ENCODE measurements at places on chromosomes 12 and 14.

DNA sequence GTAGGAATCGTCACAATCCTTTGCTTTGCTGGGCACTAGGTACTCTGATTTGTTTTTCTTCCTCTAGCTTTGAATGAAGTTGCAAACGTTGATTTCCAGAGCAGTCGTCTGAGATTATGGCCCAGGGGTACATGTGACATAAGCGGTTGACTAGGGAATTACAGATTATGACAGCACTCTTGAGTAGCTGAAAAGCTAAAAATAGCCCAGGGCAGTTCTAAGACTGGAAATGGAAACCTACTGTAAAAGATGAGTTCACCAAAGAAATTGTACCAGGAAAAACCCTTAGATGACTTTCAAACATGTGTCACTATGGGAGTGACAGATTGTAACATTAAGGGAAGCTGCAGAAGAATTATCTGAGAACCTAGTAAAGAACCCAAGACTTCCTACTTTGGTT is 108.5 kb downstream of the ANO6 start:
- DNase-seq: no peak

- DNase-seq: no peak
Measured at GRCh38 chr12:74579981-74580380, 42.3 kb downstream of the ATXN7L3B start.

DNA sequence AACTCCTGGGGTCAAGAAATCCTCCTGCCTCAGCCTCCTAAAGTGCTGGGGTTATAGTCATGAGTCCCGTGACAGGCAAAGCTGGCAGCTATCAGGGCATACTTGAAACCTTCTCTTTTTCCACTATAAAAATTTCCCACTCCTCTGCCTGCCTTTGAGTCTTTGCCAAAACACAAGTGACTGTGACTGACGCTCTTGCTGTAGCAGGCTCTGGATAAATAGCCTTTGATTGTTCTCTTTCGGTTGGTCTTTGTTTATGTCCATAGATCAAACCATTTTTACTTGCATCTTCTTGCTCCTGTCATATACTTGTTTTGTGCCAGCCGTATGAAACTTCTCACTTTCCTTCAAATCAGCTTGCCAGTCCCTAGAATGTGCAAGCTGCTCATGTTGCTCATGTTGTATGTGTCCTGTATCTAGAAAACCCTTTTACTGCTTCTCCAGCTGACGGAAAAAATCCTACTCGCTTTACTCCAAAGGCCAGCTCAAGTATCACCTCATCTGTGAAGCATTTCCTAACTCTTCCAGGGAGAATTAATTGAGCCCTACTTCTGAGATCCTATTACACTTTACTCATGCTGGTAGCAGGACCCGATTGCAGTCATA is 73.1 kb downstream of the RESF1 start:
- no peak for DNase-seq

DNA sequence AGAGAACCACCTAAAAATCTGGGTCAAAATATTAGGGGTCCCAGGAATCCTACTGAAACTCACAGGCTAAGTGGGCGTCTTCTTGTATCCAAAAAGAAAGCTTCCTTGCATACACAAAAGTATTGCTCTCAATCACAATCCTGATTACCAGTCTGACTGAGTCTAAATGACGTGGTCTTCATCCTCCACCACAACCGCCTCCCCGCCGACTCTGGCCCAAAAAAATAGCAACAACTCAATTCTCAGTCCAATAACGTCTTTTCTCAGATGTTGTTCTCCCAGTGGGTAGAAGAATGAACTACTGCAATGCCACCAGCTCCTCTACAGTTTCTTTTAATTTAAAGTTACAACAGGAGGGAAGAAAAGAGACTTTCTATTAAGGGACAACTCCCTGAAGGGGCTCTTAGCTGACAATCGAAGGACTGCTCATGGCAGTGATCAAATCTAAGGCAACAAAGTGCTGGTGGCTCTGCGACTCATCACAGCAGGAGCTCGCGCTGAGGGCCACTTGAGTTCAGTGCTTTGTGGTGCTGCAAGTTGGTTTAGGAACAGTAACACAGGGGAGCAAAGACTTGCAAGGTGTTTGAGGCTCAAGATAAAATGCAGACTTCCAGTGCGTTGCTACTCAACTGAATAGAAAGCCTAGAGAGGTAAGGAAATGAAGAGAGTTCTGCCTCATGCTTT is 394.1 kb downstream of the BCAT1 start:
- DNase-seq: no peak

GRCh38 chr14:54680651-54681050 is 113.7 kb downstream of the SAMD4A start:
- DNase-seq: no peak

- DNase-seq: no peak
Measured at GRCh38 chr14:89955022-89955744, 544 bp upstream of the TDP1 start.

DNA sequence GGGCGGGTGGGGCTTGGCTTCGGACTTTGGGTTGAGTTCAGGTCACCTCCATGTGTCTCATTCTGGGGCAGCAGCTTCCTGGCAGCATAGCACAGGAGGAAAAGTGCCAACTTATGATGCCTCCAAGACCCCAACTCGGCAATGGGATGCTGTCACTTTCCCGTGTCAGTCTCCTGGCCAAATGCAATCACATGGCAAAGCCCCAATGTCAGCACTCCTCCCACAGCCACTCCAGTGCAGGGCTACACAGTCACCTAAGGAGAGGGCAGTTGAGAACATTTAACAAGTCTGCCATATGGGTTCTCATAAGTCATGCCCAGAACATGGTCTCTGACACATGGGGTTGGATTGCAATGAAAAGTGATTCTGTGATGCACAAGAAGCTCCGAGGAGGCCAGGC is 26.7 kb downstream of the ELK3 start:
- DNase-seq: no peak

- DNase-seq: no peak
Measured at GRCh38 chr14:97271451-97271960, 474.3 kb downstream of the VRK1 start.

DNA sequence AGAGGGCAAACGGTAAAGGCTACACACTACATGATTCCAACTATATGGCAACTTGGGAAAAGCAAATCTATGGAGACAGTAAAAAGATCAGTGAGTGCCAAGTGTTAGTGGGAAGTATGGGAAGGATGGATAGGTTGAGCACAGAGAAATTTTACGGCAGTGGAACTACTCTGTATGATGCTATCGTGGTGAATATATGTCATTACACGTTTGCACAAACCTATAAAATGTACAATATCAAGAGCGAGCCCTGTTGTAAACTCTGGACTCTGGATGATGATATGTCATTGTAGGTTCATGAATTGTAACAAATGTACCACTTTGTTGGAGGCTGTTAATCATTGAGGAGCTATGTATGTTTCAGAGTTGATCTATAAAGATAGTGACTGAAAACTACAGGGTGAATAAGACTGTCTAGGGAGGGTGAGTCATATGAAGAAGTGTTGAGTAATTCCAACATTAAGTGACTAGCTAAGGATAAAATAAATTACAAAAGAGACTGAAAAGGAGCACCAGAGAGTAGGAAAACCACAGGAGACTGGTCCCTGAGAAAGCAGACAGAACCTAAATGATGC is 349.2 kb upstream of the LMO3 start:
- DNase-seq: no peak

DNA sequence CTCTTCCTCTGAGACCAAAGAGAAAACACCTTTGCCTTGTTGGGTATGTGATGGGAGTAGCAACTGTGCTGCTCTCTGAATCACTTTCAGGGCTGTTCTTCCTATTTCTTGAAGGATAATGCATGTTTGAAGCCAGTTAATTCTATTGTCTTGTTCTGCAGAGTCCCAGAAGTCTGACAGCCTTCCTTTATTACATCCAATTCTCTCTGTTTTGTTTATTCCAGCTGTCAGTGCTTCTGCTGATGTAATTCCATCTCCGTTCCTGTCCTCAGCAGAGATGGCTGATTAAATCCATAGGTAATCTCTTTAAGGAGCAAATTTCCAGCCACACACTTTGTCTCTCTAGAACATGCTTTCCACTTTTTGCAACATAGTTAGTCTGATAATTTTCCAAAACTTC is 59.7 kb downstream of the MGAT4C start:
- no peak for DNase-seq

DNA sequence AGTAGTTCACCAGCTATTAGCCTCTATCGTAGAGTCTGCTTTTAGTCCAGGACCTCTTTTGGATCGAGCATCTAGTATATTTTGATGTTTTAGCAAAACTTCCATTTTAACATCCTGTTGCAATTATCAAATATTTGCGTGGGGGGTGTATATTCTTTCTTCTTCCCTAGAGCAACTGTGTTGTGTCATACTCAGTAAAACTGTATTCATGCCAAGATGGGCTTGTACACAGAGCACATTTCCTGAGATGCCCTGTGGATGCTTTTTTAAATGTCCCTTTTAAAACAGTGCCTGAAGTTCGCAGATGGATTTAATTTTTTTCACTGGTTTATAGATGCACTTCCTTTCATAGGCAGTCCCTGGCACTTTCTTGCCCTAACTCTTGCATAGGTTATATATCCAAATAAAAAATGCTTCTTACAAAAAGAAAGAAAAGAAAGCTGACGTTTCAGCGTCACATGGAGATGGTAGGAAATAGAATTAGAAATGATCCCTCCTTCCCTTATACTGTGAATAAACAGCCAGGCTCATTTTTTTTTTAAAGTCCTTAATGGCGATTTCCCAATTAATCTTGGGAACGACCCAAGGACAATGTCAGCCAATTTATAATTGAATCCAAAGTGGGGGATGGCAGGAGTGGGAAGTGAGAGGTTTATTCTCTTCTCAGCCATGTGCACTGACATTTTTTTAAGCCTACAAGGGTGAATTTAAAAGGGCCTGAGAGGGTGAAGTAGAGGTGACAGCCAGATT is 247.0 kb downstream of the SLC41A2 start:
- DNase-seq: no peak

DNA sequence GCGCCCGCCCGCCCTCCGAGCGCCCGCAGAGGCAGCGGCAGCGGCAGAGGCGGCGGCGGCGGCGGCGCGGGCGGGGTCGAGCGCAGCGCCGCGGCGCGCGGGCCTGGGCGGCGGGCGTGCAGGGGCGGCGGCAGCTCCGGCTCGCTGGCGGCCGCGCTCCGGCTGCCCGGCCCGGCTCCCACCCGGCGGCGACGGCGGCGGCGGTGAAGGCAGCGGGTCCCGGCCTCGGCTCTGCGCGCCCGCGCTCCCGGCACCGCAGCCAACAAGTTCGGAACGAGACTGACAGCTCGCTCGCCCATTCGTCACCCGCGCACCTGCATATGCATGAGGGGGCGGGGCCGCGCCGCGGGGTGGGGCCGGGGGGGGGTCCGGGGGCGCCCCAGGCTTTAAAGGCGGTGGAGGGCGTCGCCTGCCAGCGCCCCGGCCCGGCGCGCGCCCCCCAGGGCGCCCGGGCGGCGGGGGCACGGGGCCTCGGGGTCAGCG is at the start of gene JAG2:
JAG2 (minus strand) TSS at position 281 of the 483 bp plus-strand sequence. CDS start 356 bp downstream, outside the sequence.
- no peak for DNase-seq

GRCh38 chr12:25040593-25040992 is 91.7 kb upstream of the BCAT1 start:
- DNase-seq: no peak
